ENCODE measurements at places on chromosomes 7 and 10. TPM values are rescaled to one million over a fixed set of nuclear protein-coding genes. Genes with fewer than 3 reads are reported as not detected.

Gene NXPH1
- not detected for total RNA-seq

Gene ENTPD1
- total RNA-seq: 47.1 TPM

Gene PNLIPRP3
- not detected for total RNA-seq

Gene TCF7L2
- 0.59 TPM for total RNA-seq

Gene TAC1
- total RNA-seq: not detected

Gene POLL
- 35.4 TPM for total RNA-seq

Gene NT5C2
- 78.3 TPM for total RNA-seq

Gene ACBD5
- 18.2 TPM for total RNA-seq

Gene GRM3
- not detected for total RNA-seq

Gene NAT16
- total RNA-seq: not detected

Gene HTR5A
- not detected for total RNA-seq

Gene CTBP2
- total RNA-seq: 0.39 TPM

Gene PNLIP
- total RNA-seq: not detected

Gene KNDC1
- 0.32 TPM for total RNA-seq

Gene NODAL
- total RNA-seq: not detected

Gene EN2
- not detected for total RNA-seq

Gene PIP
- total RNA-seq: not detected

Gene INMT
- total RNA-seq: 5.2 TPM

Gene ACSL5
- 71.8 TPM for total RNA-seq

Gene SUN3
- total RNA-seq: not detected

Gene INA
- 0.54 TPM for total RNA-seq

Gene CFAP46
- not detected for total RNA-seq

Gene ATOH7
- total RNA-seq: not detected

Gene AGR2
- total RNA-seq: not detected

Gene ST8SIA6
- 1.1 TPM for total RNA-seq

Gene WNT2
- total RNA-seq: not detected

Gene ACBD7
- total RNA-seq: 1.5 TPM

Gene SLC26A3
- not detected for total RNA-seq

Gene ALOX5
- total RNA-seq: 29.6 TPM

Gene GHRHR
- not detected for total RNA-seq

Gene C10orf62
- not detected for total RNA-seq
